ENCODE measurements at places on chromosomes 13 and 19. TPM values are rescaled to one million over a fixed set of nuclear protein-coding genes. Genes with fewer than 3 reads are reported as not detected.

The KANK3 gene
- total RNA-seq = not detected

The TOMM40 gene
- total RNA-seq = 222 TPM

The COX7A1 gene
- total RNA-seq = not detected

- peaks cover 4% of the 10 kb centered on the region for H3K4me1 ChIP-seq
- H3K36me3 ChIP-seq = 0 out of 2 replicates have a peak, but pooled peaks cover 5% of the 10 kb centered on the region
- no peak for DNase-seq
- no peaks in the 10 kb centered on the region for H3K27me3 ChIP-seq
- H3K27ac ChIP-seq = no peak overlapping the region
These were observed 1.7 kb upstream of the MTMR6 start for GRCh38 chr13:25288966-25289365.

- no peak overlapping the region for H3K4me3 ChIP-seq
- no peak for DNase-seq
- peaks cover 50% of the 10 kb centered on the region for H3K27me3 ChIP-seq
- no peak overlapping the region for H3K27ac ChIP-seq
- H3K4me1 ChIP-seq = no peaks in the 10 kb centered on the region
These were observed 14.0 kb upstream of the PPP1R12C start for GRCh38 chr19:55131421-55131820.

- H3K36me3 ChIP-seq = no peaks in the 10 kb centered on the region
- H3K27ac ChIP-seq = no peak overlapping the region
- H3K27me3 ChIP-seq = no peaks in the 10 kb centered on the region
- no peak overlapping the region for H3K4me3 ChIP-seq
These were observed 339.2 kb downstream of the MYO16 start for GRCh38 chr13:108968566-108968965.

DNA sequence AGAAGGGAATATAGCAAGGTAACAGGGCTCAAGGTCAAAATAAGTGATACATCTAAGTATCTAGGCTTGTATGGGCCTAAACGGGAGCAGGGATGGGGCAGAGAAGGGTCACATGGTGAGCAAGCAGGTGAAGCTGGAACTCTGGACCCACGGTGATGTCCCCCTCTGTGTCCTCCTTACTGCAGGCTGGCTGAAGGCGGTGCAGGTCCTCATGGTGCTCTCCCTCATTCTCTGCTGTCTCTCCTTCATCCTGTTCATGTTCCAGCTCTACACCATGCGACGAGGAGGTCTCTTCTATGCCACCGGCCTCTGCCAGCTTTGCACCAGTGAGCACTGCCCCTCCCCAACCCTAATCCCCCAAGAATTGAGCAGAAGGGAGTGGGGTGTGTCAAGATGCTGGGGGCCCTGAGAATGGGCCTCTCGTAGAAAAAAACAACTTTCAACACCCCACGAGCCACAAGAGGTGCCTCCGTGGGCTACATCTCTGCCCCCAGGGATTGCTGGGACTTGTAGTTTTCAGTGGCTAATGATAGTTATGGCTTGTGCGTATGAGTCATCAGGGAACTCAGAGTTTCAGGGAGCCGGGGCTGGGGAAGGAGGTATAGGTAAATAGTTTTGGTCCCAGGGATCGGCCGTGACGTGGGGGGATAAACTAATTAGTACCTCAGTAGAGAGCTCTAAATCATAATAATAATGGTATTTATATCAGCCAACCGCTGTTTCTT, 4.0 kb downstream of the EMP3 start:
- no peak overlapping the region for H3K4me3 ChIP-seq
- H3K27ac ChIP-seq = no peak overlapping the region
- no peak for DNase-seq
- peaks cover 43% of the 10 kb centered on the region for H3K4me1 ChIP-seq

DNA sequence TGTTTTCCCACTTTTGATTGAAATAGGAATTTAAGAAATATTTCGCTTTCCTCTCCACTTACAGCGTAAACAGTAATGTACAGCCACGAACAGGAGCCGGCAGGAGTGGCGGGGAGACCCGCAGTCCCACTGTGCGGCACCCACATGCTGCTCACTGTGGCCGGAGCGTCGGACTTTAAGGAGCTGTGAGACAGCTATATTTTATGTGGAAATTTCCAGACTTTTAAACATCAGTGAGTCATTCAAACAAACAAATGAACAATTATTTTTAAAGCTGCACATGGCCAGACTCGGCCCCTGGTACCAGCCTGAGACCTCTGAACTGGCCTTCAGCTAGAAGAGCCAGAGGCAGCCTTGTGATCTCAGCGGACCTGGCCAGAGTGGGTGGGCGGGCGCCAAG, 52.5 kb downstream of the CRYL1 start:
- DNase-seq = no peak
- no peaks in the 10 kb centered on the region for H3K27me3 ChIP-seq
- H3K4me3 ChIP-seq = no peak overlapping the region
- no peaks in the 10 kb centered on the region for H3K36me3 ChIP-seq
- H3K4me1 ChIP-seq = peaks cover 9% of the 10 kb centered on the region

DNA sequence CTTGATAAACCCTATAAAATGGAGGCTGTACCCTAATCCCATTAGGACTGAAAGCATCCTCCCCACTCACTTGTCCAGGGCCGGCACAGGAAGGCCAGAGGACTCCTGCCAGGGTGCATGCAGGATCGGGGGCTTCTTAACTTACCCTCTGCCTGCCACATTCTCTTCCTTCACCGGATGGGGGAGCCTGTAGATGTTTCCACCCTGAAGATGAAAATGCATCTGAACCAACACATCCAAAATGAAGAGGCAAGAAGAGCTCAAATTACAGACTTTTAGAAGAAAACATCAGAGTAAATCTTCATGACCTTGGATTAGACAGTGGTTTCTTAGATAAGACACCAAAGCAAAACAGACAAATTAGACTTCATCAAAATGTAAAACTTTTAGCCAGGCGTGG, 25.9 kb upstream of the NAPA start:
- no peak for DNase-seq
- H3K4me1 ChIP-seq = peaks cover 20% of the 10 kb centered on the region
- no peak overlapping the region for H3K27ac ChIP-seq
- H3K36me3 ChIP-seq = no peaks in the 10 kb centered on the region
- no peaks in the 10 kb centered on the region for H3K27me3 ChIP-seq

- no peak for DNase-seq
- no peaks in the 10 kb centered on the region for H3K4me1 ChIP-seq
- no peak within 1 kb of the TSS for H3K4me3 ChIP-seq
- H3K27ac ChIP-seq = no peak within 1 kb of the TSS
These were observed at the start of gene LILRB4 for GRCh38 chr19:54662730-54663129. Gene LILRB4, plus strand, starts transcription at chr19:54662985. Its CDS starts 49 bp downstream, at chr19:54663034.

- H3K27me3 ChIP-seq = no peaks in the 10 kb centered on the region
- H3K4me3 ChIP-seq = no peak overlapping the region
- DNase-seq = peak; percentile 6
- H3K4me1 ChIP-seq = no peaks in the 10 kb centered on the region
These were observed 36.4 kb downstream of the CRYL1 start for GRCh38 chr13:20489185-20489820.

- H3K4me3 ChIP-seq = no peak overlapping the region
- H3K36me3 ChIP-seq = no peaks in the 10 kb centered on the region
- H3K4me1 ChIP-seq = no peaks in the 10 kb centered on the region
- no peak overlapping the region for H3K27ac ChIP-seq
- H3K27me3 ChIP-seq = no peaks in the 10 kb centered on the region
- DNase-seq = no peak
These were observed 657.8 kb downstream of the SLITRK6 start for GRCh38 chr13:85141401-85141800.

GRCh38 chr13:60214213-60215055, 50.7 kb upstream of the DIAPH3 start:
- no peaks in the 10 kb centered on the region for H3K4me1 ChIP-seq
- DNase-seq = no peak
- no peak overlapping the region for H3K27ac ChIP-seq
- H3K36me3 ChIP-seq = no peaks in the 10 kb centered on the region
- H3K4me3 ChIP-seq = no peak overlapping the region
- peaks cover 3% of the 10 kb centered on the region for H3K27me3 ChIP-seq

- no peak overlapping the region for H3K4me3 ChIP-seq
- H3K4me1 ChIP-seq = no peaks in the 10 kb centered on the region
- no peaks in the 10 kb centered on the region for H3K36me3 ChIP-seq
- no peaks in the 10 kb centered on the region for H3K27me3 ChIP-seq
- DNase-seq = no peak
These were observed 809.6 kb downstream of the EFNB2 start for GRCh38 chr13:105725887-105726286.

DNA sequence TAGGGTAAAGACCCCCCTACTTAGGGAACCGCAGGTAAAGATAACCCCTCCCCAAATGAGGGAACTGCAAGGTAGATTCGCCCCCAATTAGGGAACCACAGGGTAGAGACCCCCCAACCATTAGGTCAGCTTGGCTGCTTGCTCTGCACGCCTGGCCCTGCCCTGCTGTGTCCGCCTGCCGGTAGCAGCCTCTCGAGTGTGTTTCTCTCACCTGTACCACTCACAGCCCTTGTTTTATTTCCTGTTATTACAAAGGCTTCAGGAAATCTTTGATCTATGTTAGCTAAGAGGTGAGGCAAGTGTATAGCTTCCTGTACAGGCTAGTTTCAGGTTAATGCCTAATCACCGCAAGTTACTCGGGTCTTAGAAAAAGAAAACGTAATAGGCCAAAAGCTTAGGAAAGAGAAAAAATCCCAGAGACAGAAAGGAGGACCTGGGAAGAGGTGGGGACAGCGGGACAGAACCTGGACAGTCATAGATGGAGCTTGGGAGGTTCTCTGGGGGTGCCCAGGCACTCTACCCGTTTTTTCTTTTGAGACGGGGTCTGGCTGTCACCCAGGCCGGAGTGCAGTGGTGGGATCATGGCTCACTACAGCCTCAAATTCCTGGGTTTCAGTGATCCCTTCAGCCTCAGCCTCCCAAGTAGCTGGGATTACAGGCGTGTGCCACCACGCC, 23.1 kb upstream of the EIF3G start:
- H3K4me3 ChIP-seq = no peak overlapping the region
- H3K36me3 ChIP-seq = peaks cover 99% of the 10 kb centered on the region
- DNase-seq = no peak
- H3K27me3 ChIP-seq = no peaks in the 10 kb centered on the region

DNA sequence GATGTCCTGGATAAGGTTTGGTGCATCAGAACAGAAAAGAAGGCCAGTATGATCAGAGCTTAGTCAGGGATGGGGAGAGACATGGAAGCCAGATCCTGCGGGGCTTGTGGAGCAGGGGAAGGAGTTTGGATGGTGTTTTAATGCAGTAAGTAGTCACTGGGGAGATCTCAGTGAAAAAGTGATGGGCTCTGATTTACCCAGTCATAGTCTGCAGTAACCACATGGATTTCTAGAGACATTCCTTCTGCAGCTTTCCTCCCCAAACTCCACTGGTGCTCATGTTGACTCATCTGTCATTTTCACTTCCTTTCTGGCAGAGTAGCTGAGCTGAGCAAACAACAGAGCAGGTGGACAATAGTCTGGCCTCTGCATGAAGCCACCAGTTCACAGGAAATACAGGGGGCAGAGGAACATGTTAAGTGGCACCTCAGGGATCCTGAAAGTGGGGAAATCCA, 144.1 kb downstream of the DPF1 start:
- peaks cover 8% of the 10 kb centered on the region for H3K4me1 ChIP-seq
- H3K27me3 ChIP-seq = no peaks in the 10 kb centered on the region
- H3K36me3 ChIP-seq = peaks cover 21% of the 10 kb centered on the region
- DNase-seq = peak; percentile 50
- no peak overlapping the region for H3K27ac ChIP-seq

- H3K36me3 ChIP-seq = peaks cover 84% of the 10 kb centered on the region
- H3K27me3 ChIP-seq = no peaks in the 10 kb centered on the region
- H3K4me3 ChIP-seq = no peak overlapping the region
- no peak for DNase-seq
- no peak overlapping the region for H3K27ac ChIP-seq
These were observed 57.4 kb downstream of the TM9SF2 start for GRCh38 chr13:99558570-99559180.
